IPS DF 19.7 (cell line): ENCODE measurements at places on chromosomes 2 and 18.

DNA sequence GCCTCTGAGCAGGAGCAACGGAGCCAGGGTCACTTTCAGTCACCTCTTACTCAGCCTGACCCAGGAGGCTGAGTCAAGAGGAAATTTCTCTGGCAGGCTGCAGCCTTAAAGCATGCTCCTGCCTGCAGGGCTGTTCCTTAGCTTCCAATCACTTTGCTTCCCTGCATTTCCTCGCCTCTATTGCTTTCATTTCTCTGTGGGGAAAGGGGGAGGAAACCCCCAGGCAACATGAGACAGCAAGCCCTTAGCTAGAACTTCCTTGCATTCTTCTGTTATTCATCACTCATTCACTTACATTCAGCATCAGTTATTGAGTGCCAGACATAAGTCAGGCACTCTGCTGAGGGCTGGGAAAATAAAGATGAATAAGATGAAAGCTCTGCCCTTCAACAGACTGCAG is 13.0 kb downstream of the XDH start:
- DNase-seq, result no peak

- DNase-seq, result no peak
Observed at GRCh38 chr2:24919506-24920097, 435 bp downstream of the ADCY3 start.

DNA sequence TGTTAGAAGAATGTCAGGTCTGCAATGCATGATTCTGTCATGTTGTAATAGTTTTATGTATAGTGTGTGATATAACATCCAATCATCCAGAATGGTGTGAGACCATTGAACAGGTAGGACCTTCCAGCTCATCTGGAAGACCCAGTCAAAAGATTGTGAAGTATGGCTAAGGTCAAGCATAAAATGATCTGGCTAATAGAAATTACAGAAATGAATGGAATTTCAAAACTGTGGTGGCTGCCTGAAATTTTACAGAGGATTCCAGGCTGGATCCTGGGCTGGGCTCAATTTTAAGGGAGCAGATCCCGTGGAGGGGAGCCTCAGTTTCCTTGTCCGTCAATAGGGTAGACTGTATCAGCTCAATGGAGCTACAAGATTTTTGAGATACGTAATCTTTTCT is 39.1 kb downstream of the ACKR3 start:
- no peak for DNase-seq

GRCh38 chr18:43277164-43277600 is at the start of gene SYT4:
SYT4 (minus strand) TSS chr18:43277490; CDS start chr18:43277281, 209 bp downstream.
- peak; percentile 71 for DNase-seq

DNA sequence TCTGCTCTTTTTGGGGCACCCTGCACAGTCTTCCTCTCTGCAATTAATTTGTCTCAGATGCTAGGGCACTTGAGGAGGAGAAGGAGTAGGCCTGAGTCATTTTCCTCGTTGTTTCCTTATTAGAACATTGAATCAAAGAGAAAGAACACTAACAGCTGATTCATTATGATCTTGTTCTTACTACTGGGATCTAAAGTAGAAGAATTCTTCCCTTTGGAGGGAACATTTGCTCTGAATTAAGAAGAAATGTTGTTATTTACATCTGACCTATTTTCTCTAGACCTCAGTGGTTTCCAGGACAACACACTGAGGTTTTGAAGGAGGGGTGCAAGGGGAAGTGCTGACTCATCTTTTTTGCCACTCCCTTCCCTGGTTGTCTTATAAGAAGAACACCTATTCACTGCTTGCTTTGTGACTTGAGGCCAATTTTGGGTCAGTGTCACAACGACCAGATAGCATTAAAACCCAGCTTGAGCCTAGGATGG is 24.3 kb upstream of the STAT1 start:
- DNase-seq, result no peak

GRCh38 chr2:185130685-185131084 is 532.4 kb downstream of the ZNF804A start:
- no peak for DNase-seq

GRCh38 chr2:223644136-223644535 is 42.0 kb upstream of the SCG2 start:
- no peak for DNase-seq

- DNase-seq, result no peak
Observed at GRCh38 chr18:50853863-50854271, 25.1 kb upstream of the ME2 start.

- DNase-seq, result no peak
Observed at GRCh38 chr2:234587341-234588053, 90.6 kb upstream of the ARL4C start.

DNA sequence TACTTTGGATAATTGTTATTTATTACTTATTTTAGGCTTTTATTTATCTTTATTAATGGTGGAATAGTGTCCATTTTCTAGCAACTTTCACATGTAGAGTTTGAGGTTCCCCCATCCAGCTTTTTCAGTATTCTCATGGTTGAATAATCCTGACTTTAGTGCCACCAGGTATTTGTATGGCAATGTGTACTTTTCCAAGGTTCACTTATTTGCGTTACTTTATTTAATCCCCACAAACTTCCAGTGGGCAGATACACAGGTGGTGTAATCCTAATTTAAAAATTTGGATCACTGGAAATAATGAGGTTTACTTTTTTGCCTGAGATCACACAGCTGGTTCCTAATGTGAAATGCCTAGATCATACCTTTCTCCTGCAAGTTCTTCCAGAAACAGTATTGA is 30.5 kb downstream of the NAB1 start:
- DNase-seq, result no peak

DNA sequence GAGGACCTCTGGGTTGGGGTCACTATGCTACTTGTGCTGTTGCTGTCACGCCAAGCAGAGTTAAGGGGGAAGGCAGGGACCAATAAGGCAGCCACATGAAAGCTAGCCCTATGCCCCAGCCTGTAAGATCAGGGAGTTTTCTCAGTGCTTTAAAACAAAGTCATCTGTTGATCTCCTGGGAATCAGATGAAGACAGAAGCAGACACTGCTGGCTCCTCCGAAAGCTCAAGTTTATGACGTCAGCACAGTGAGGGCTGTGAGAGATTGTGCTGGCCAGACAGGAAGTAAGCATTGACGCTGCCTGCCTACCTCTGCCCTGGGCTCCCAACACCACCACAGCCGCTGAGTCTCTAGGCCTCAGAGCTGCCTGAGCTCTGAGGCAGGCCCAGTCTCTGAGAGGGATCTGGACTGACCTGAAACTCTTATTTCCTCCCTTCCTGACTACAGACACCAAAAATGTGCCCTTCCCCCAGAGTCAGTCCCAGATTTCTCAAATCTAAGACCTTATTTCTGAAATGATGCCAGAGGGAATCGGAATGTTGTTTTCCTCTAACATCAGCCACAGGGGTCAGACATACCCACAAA is 118.1 kb upstream of the EPAS1 start:
- DNase-seq, result no peak

GRCh38 chr2:235988271-235989015 is 179.7 kb downstream of the GBX2 start:
- DNase-seq, result no peak

DNA sequence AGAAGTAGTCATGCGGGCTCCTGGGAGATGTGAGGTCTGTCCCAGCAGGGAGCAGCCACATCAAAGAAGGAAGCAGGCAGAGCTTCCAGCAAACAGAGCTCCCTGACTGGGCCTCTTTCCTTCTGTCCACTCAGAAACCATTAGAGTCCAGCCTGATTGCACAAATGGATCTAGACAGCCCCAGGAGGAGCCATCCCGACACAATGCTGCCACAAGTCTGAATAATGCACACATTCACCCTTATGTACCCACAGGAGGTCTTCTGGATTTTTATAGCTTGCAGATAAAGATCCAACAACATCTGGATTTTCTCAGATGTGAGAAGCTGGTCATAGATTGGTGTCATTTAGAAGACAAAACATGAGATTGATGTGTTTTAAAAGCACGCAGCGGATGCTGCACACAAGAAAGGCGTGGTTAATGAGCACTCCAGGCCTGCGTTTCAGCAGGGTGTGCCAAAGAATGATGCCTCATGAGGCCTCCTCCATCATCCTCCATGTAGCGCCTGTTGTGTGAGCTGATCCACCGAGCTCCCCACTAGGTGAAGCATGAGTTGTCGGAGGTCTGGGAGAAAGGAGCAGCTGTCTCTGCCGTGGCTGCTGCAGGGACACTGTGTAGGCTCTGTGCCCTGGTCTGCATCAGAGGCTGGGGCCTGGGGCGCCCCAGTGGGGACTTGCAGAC is 60.6 kb downstream of the MTCL1 start:
- no peak for DNase-seq

DNA sequence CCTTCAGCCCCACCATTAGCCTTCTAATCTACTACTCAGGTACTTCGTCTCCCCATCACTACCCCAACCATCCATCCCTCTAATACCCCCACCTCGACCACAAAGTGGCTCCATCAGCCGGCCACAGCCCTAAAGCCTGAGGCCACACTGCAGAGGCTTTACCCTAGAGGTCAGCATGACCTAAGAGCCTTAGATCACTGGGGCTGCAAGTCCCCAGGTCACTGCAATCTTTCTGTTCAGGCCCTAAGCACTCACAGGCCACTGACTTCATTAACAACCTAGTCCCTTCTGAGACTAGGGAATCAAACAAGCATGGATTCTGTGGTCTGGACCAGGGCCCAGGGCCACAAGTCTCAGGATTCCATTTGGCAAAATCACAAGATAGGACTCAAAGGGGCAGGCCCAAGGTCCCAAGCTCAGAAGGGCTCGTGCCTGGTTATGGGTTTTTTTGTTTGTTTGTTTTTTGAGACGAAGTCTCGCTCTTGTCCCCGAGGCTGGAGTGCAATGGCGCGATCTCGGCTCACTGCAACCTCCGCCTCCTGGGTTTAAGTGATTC is 37.0 kb upstream of the PKDCC start:
- DNase-seq, result no peak

DNA sequence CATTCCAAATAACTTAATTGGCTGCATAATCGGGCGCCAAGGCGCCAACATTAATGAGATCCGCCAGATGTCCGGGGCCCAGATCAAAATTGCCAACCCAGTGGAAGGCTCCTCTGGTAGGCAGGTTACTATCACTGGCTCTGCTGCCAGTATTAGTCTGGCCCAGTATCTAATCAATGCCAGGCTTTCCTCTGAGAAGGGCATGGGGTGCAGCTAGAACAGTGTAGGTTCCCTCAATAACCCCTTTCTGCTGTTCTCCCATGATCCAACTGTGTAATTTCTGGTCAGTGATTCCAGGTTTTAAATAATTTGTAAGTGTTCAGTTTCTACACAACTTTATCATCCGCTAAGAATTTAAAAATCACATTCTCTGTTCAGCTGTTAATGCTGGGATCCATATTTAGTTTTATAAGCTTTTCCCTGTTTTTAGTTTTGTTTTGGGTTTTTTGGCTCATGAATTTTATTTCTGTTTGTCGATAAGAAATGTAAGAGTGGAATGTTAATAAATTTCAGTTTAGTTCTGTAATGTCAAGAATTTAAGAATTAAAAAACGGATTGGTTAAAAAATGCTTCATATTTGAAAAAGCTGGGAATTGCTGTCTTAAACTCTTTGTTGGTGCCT is 1.4 kb downstream of the PCBP1 start:
- DNase-seq, result no peak

GRCh38 chr2:157439824-157440186 is 4.1 kb downstream of the CYTIP start:
- DNase-seq, result no peak

- DNase-seq, result no peak
Observed at GRCh38 chr2:51812138-51812866, 780.4 kb upstream of the NRXN1 start.

GRCh38 chr2:100196786-100197494 is 54.5 kb upstream of the AFF3 start:
- no peak for DNase-seq

DNA sequence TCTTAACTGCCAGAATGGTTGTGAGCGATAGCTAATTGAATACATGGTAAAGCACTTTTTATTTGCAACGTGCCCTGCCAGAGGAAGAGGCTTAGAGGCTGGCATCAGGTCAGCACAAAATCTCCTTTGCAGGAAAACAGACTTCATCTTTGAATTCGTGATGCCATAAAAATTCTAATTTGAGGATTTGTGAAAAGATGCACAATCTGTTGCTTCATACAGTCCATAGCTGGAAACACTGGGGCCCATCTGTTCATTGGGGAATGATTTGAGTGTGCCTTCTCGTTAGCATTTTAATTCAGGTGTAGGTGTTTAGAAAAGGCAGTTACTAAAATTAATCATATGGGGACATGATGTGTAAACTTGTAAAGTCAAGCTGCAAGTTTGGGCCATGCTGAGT is 876.0 kb downstream of the SLC4A3 start:
- no peak for DNase-seq

DNA sequence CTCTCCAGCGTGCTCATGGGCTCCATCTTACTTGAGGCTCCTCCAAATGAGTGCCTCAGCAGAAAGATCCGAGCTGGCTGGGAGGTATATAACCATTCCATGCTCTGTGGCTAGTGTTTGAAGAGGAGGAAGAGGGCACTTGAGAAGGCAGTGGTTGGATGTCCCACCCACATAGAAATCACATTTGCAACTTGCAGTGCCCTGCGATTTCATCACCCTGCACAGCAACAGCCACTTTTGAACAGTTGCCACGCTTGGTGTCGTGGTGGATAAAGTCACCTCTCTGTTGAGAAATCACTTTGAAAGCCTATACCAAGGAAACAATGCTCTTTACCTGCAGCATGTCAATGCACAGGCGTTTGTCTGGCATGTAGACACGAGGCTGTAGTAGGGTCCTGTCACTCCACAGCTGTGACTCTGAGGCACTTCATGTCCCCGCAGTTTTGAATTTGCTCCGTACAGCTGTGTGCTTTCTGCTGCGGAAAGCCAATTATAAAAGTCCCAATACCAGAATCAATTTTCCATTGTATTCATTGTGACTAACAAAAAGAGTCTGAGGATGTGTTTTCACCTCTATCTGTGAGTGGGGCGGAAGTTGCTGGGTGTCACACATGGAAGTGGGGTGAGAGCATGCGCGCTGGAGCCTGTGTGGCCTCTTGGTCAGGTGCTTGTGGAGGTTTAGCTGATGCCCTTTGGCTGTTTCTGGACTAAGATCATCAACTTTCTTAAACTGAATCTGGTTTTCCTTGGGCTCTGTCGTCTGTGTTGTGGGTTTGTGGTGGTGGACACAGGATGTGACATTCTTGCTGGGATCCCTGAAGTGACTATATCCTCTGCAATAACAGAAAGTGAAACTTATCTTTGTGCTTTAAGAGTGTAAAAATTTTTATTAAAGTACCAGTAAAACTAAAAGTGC is 2.8 kb downstream of the CNDP2 start:
- no peak for DNase-seq

- DNase-seq, result no peak
Observed at GRCh38 chr2:154437104-154437503, 261.4 kb upstream of the KCNJ3 start.

DNA sequence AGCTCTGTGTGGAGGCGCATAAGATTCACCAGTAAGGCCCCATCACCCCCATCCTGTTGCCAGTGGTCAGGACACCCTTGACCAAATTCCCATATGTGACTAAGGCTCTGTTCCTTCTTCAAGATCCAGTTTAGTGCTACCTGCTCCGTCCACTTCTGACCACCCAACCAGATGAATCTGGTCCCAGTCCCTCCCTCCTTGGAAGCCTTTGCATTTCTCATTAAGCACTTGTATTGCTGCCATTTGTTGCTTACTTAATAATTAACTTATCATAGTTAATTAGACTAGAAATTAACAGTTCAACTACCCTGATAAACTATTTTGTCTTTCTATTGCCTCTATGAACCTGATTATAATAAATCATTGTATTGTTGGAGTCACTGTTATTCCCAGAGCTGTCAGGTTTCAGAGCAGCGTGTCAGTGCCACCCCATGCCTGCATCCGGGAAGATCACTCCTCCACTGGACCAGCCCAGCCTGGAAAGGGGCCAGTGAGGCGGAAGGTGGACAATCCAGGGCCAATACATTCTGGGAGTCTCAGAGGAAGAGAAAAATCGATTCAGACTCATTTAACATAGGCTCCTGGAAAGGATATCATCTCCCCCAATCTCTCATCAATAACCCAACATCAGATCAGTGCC is 9.5 kb upstream of the NAT8 start:
- no peak for DNase-seq

GRCh38 chr2:197498937-197499593 is 575 bp downstream of the HSPD1 start:
- no peak for DNase-seq
